Left kidney (tissue), 8 donors: ENCODE measurements at places on chromosomes 13 and 19. TPM values are rescaled to one million over a fixed set of nuclear protein-coding genes. Genes with fewer than 3 reads are reported as not detected.

Gene PRODH2
- polyA plus RNA-seq: 39.3 TPM

Gene LILRA1
- polyA plus RNA-seq: 0.32 TPM

Gene ZNF329
- 26.2 TPM for polyA plus RNA-seq

DNA sequence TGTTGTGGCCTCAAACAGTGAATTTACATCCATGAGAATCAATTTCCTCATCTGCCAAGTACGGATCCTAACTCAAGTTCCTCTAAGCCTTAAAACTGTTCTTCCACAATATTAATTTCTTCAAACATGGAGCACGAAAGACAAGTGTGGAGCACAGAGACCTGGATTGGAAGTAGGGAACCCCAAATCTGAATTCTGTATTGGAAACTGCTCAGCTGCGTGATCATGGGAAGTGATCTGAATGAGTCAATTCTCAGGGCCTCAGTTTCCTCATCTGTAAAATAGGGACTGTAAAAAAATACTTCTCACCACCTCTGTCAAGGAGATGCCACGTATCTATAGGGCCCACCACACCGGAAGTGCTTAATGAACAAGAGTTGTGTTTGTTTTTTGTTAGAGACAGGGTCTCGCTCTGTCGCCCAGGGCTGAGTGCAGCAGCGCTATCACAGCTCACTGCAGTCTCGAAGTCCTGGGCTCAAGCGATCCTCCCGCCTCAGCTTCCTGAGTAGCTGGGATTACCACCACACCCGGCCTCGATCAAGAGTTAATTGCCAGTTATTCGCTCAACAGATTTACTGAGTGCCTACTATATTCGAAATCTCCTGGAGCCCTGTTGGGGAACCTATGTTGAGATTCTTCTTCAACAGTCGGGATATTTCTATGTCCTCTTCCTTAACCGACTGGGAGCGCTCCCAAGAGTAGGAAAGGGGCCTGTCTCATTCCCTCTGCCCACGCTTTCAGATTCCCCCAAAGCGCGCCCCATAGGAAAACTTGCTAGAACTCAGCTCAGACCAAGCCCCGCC is 1.6 kb downstream of the SERTAD3 start:
- DNase-seq: no peak

DNA sequence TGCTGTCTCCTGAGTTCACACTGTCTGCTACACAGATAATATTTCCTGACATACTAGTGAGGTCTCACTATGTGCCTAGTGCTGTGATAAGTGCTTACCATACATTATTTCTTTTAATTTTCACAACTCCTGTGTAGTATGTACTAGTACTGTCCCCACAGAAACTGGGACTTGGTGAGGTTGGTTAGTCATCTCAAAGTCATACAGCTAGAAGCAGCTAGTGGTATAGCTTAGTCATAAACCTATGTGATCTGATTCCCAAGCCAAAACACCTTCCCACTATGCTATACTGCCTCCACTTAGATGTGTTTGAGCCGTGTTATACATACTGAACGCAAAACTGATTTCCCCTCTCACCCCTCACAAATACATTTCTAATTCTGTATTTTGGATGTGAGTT is 10.5 kb downstream of the MTMR6 start:
- DNase-seq: no peak

- no peak for DNase-seq
Observed at GRCh38 chr13:41075485-41075884, 14.2 kb downstream of the WBP4 start.

GRCh38 chr13:27199211-27199610 is 27.6 kb upstream of the USP12 start:
- DNase-seq: no peak
